ENCODE measurements at places on chromosomes 7 and 10.

DNA sequence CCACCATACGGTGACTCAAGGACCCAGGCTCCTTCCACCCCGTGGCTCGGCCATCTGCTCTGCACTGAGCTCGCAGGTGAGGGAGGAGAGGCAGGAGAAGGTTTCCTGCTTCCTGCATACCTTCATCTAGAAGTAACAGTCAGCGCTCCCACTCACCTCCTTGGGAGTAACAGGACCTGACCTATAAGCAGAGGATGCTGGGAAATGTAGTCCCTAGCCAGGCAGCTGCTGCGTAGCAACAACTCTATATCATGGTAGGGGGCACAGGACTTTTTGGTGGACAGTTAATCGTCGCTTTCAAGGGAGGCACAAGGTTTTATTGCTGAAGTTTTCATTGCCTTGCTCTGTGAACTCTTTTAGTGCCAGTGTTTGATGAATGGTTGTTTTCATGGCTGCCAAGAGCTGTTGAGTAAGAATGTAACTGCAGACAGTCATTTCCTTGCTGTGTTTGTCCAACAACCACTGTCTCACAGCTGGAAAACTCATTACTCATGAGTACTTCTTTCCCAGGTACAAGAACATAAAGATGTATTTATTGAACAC is 10.2 kb upstream of the ZFYVE27 start:
- DNase-seq = no peak

GRCh38 chr10:18565006-18565405 is 86.4 kb downstream of the NSUN6 start:
- DNase-seq = no peak

DNA sequence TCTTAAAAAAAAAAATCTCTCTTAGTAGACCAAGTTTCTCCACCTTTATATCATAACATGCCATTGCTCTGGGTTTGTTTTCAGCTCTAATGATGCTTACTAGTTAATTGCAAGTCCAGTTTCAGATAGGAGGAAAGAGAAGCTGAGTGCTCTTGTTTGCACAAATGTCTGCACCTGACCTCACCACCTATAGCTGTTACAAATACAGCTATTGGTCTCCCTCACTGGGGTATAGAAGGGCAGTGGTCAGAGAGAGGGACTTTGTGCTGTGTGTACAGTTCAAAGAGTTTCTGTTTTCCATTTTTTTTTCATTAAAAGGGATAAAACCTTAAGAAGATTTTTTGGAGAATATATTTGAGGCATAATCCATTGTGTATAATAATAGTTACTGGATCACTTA is 52.7 kb downstream of the TAS2R16 start:
- DNase-seq = no peak

DNA sequence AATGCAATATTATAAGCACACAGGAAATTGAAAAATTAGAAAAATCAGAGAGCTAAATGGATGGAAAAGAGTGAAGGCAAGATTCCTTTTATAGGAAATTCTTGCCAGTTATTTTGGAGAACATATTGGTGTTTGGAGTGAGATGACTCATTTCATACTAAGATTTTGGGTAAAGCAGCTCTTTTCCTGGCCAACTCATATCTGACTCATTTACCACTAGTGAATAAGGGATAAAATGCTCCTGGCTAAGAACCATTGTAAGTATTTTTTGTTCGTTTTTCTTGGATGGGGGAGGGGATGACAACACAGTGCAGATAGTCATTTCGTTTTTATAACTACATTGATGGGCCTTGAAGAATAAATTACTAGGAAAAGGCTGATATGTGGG is 139.3 kb downstream of the TWIST1 start:
- no peak for DNase-seq

- DNase-seq = no peak
These were observed 163.3 kb upstream of the MTPN start for GRCh38 chr7:136140469-136140868.
